ENCODE measurements at places on chromosomes 12 and 14.

GRCh38 chr14:82180139-82180538, 646.5 kb upstream of the SEL1L start:
- no peak for DNase-seq

DNA sequence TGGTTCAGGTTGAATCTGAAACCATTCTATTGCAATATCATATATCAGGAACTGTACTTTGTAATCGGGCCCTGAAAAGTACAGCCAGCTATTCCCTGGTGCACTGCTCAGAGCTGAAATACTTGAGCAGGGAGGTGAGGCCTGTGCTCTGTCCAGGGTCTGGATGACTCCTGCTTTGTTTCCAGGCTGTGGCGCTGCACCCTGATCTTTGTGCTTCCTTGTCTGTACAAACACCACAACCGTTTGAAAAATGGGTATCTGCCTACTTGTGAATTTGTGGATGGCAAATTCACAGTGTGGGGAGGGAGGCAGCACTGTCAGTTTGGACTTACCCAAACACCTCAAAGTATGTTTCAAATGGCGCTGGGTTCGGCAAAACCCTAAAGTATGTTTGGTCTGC, 155.4 kb upstream of the FAR2 start:
- no peak for DNase-seq

DNA sequence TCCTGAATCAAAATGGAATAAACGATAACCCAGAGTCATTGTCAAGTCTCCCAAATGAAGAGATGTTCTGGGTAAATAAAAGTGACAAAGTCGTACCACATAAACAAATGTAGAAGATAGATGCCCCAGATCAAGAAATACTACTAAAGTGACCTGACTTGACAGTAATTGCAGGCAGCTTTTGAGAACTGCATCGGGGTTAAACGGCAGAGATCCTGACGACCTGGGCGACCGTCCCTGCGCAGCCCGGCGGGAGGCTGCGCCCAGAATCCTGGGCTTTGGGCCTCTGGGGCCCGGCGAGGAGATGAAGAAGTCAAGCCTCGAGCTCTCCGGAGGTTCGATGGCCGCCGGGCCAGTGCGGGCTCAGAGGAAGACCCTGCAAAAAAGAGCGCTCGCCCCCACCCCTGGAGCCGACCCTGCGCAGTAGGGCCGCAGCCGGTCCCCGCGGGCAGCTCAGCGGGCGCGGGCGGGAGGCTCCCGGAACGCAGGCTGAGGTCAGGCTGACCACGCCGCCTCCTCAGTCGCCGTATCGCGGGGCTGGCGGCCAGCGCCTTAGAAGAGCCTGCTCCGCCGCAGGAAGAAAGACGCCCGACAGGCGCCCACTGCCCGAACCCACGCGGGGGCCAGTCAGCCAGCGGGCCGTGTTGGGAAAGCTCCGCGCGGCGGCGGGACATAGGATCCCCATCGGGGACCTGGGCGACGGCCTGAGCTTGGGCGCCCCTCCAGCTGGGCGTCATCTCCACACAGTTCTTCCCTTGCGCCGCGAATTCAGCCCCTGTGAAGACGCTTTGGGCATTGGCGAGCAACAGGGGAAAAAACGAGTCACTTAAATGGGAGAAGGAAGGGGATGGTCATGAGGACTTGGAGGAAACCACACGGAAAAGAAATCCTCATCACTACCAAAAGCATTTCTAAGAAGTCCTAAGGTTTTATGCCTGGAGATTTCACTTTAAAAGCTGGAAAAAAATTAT, 16.0 kb downstream of the NKX2-1 start:
- DNase-seq, result no peak

- no peak for DNase-seq
Observed at GRCh38 chr14:76837524-76837923, 11.3 kb downstream of the LRRC74A start.
